Fibroblast of lung (primary cell): ENCODE measurements at places on chromosomes 4 and X.

DNA sequence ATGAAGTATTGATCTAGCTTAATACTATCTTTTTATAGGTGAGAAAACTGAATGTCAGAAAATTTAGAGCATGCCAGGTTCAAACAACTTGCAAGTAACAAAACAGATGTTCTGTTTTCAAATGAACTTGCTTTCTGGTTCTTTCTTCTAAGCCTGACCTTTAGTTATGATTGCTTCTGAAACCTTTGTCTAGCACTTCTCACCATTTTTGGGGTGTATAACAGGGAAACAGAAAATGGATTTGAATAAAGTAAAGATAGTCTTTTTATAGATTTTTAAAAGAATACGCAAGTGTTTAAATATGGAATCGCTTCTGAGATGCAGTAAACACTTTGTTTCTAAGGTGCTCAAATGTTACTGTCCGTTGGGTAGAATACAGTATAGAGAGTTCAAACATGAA, 687.2 kb upstream of the CPEB2 start:
- no peak for DNase-seq
- H3K27ac ChIP-seq: no peak overlapping the region
- no peaks in the 10 kb centered on the region for H3K27me3 ChIP-seq
- no peaks in the 10 kb centered on the region for H3K4me1 ChIP-seq
- no peaks in the 10 kb centered on the region for H3K36me3 ChIP-seq
- H3K4me3 ChIP-seq: no peak overlapping the region

DNA sequence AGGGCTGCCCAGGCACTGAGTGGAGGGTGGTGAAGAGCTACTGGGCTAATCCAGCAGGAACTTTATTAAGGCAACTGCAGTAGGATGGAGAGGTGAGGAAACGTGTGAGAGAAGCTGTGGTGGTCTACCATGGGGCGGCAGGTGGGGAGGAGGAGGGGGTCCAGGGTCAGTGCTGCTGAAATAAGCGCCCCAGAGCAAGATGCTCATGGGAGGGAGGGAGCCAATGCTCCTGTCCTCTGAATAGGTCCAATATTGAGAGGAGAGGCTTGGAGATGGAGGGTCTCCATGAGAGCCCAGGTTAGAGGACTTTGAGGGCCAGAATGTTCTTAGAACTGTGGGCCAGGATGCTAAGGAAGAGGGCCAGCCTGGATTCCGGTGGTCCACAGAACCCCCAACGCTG, 35.2 kb downstream of the EVC start:
- H3K4me3 ChIP-seq: no peak overlapping the region
- no peak for DNase-seq
- H3K4me1 ChIP-seq: peaks cover 19% of the 10 kb centered on the region
- peaks cover 22% of the 10 kb centered on the region for H3K36me3 ChIP-seq

GRCh38 chrX:43718956-43719355, 62.9 kb downstream of the MAOA start:
- no peak overlapping the region for H3K27ac ChIP-seq
- no peaks in the 10 kb centered on the region for H3K4me1 ChIP-seq
- H3K36me3 ChIP-seq: no peaks in the 10 kb centered on the region
- peaks cover 3% of the 10 kb centered on the region for H3K27me3 ChIP-seq

- DNase-seq: no peak
- H3K27ac ChIP-seq: no peak overlapping the region
- H3K4me1 ChIP-seq: no peaks in the 10 kb centered on the region
- H3K27me3 ChIP-seq: no peaks in the 10 kb centered on the region
Observed at GRCh38 chr4:67581208-67581857, 22.8 kb downstream of the STAP1 start.

- H3K4me3 ChIP-seq: no peak overlapping the region
- no peak for DNase-seq
- H3K27me3 ChIP-seq: no peaks in the 10 kb centered on the region
- H3K27ac ChIP-seq: no peak overlapping the region
- no peaks in the 10 kb centered on the region for H3K4me1 ChIP-seq
Observed at GRCh38 chr4:3232001-3232400, 17.0 kb upstream of the MSANTD1 start.

GRCh38 chr4:112057470-112057869, 87.8 kb upstream of the FAM241A start:
- H3K4me3 ChIP-seq: no peak overlapping the region
- H3K27me3 ChIP-seq: no peaks in the 10 kb centered on the region
- no peak overlapping the region for H3K27ac ChIP-seq
- no peaks in the 10 kb centered on the region for H3K4me1 ChIP-seq
- no peaks in the 10 kb centered on the region for H3K36me3 ChIP-seq
- no peak for DNase-seq

GRCh38 chr4:184337907-184338306, 120.2 kb upstream of the ENPP6 start:
- H3K4me1 ChIP-seq: peaks cover 2% of the 10 kb centered on the region

DNA sequence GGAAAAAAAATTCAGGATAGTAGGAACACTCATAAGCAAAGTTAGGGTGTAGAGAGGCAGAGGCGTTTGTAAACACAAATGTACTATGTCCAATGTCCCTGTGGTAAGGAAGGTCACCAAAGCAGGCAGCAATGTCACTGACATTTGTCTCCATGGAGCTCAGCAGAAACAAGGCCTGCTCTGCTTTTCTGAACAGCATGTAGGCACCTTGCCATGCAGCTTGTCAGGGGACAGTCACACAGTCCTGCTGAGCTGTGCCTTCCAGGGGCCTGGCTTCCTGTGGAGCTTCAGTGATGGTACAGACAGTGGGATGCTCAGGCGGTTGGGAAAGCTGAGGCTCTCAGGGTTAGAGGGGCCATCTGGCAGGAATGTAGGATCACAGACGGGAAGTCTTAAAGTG, 74.5 kb upstream of the HS3ST1 start:
- no peak overlapping the region for H3K27ac ChIP-seq
- no peak for DNase-seq
- no peaks in the 10 kb centered on the region for H3K36me3 ChIP-seq
- H3K27me3 ChIP-seq: no peaks in the 10 kb centered on the region

- H3K4me1 ChIP-seq: no peaks in the 10 kb centered on the region
- no peak overlapping the region for H3K27ac ChIP-seq
- no peaks in the 10 kb centered on the region for H3K36me3 ChIP-seq
- H3K27me3 ChIP-seq: no peaks in the 10 kb centered on the region
Observed at GRCh38 chr4:42636645-42636949, 20.3 kb downstream of the ATP8A1 start.

GRCh38 chr4:91127831-91128230, 1000.6 kb downstream of the CCSER1 start:
- no peak for DNase-seq
- no peaks in the 10 kb centered on the region for H3K36me3 ChIP-seq
- H3K27me3 ChIP-seq: no peaks in the 10 kb centered on the region
- no peaks in the 10 kb centered on the region for H3K4me1 ChIP-seq
- no peak overlapping the region for H3K4me3 ChIP-seq
- no peak overlapping the region for H3K27ac ChIP-seq
